Lung (tissue), 17 donors: ENCODE measurements at places on chromosomes 5 and 9. TPM values are rescaled to one million over a fixed set of nuclear protein-coding genes. Genes with fewer than 3 reads are reported as not detected.
A peak's percentile ranks its signal among the peaks of the same experiment; 100 is the strongest.

Gene ERAP2
- 4.9 TPM for total RNA-seq

Gene ARL14EPL
- not detected for total RNA-seq

Gene VCAN
- total RNA-seq = 276 TPM

Gene MRRF
- total RNA-seq = 31.9 TPM

Gene CDHR2
- total RNA-seq = 1.5 TPM

Gene SAPCD2
- 1.4 TPM for total RNA-seq

Gene IRGM
- not detected for total RNA-seq

Gene MTAP
- total RNA-seq = 31.5 TPM

Gene C6
- total RNA-seq = 22.7 TPM

Gene CTNND2
- total RNA-seq = 1.1 TPM

Gene MYMK
- not detected for total RNA-seq

Gene PCDHGA3
- total RNA-seq = 2.1 TPM

GRCh38 chr9:117927354-117927753 lies 223.2 kb downstream of the TLR4 start:
- H3K4me1 ChIP-seq = no peaks in the 10 kb centered on the region
- H3K27me3 ChIP-seq = no peaks in the 10 kb centered on the region
- H3K27ac ChIP-seq = no peak overlapping the region
- DNase-seq = no peak
- H3K36me3 ChIP-seq = no peaks in the 10 kb centered on the region
- no peak overlapping the region for H3K4me3 ChIP-seq

DNA sequence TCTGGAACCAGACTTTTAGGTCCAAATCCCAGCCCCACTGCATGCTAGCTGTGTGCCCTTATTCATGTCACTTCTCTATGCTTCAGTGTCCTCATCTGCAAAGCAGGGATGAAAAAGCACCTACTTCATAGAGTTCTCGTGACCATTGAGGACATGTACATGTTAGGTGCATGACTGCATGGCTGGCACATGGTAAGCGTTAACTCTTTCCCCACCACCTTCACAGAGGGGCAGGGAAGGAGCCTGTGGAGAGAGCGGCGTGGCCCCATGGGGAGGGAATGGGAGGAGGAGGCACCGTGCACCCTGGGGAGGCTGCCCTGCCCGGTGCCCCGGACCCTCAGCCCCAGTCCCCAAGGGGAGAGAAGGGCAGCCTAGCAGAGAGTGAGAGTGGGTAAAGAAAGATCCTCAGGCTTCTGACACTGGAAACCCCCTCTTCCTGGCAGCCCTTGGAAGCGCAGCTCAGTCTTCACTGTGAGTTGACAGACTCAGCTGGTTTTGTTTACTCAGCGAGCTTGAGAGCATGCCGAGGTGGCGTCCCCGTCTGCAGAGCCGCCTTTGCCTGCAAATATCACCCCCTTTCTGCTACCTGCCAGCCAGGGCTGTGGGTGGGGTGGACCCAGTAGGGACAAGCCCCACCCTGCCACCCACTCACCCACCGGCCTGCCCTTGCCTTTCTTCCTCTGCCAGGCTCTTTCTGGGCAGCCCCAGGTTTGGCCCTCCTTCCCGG lies 10.6 kb upstream of the ANGPTL2 start:
- no peaks in the 10 kb centered on the region for H3K27me3 ChIP-seq
- H3K4me1 ChIP-seq = peaks cover 11% of the 10 kb centered on the region
- DNase-seq = peak; percentile 87
- H3K27ac ChIP-seq = peak overlapping the region; percentile 35
- H3K36me3 ChIP-seq = no peaks in the 10 kb centered on the region
- H3K4me3 ChIP-seq = no peak overlapping the region

DNA sequence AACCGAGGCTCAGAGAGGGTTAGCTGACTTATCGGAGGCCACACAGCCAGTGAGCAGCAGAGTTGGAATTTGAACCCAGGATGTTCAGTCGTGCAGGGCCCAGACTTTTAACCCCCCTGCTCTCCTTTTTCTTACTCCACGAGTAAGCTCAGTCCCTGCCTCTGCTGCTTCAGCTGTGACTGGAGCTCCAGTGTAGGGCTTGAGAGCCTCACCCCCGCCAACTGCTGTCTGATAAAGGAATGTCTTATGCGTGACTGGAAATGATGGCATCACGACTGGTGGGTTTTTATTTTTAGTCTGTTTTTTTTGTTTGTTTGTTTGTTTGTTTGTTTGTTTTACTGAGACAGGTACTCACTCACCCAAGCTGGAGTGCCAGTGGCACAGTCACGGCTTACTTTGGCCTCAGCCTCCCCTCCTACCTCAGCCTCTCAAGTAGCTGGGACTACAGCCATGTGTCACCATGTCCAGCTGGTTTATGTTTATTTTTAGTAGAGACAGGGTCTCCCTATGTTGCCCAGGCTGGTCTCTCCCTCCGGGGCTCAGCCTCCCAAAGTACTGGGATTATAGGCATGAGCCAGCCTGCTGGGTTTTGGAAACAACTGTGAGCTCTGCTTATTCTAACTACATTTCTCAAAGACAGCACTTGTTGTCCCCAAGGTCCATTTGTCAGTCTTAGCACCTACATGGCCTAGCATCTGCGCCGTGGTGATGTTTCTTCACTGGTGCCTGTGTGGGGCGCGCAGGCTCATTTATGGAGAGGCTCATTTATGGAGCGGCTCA lies 52.5 kb upstream of the NCS1 start:
- no peaks in the 10 kb centered on the region for H3K27me3 ChIP-seq
- H3K4me3 ChIP-seq = no peak overlapping the region
- H3K36me3 ChIP-seq = peaks cover 4% of the 10 kb centered on the region
- H3K27ac ChIP-seq = no peak overlapping the region

DNA sequence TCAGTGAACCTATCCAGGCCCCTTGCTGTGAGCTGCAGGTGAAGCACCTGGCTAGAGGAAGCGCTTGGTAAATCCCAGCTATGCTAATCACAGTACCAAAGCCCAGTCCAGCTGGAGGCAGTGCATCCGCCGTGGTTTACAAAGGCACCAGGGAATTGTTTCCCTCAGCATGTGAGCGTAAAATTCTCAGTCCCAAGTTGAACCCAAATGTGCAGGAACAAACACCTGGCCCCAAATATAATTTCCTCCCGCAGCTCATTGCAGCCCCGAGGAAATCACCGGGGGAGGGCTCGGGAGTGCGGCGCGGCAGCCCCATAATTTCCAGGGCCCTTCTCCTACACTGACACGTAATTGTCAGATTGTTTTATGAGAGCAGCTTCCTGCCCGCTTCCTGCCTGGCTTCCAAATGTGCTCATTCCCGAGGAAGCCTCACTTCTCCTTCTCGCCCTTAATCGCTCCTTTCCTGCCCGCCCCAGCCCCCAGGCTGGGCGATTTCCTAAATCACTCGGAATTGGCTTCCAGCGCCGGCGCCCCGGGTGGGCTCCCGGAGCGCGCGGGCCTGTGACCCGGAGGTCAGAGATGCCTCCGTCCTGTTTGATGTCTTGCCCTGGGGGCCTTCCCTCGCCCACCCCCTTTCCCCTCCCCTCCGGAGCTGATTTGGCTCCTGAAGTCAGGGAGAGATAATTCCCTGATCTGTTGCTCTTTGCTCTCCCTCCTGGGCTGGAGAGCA lies 134.4 kb downstream of the FGF1 start:
- no peak overlapping the region for H3K4me3 ChIP-seq
- H3K4me1 ChIP-seq = peaks cover 8% of the 10 kb centered on the region
- H3K27me3 ChIP-seq = no peaks in the 10 kb centered on the region
- H3K27ac ChIP-seq = no peak overlapping the region

- no peaks in the 10 kb centered on the region for H3K4me1 ChIP-seq
- H3K4me3 ChIP-seq = no peak overlapping the region
- DNase-seq = no peak
- no peak overlapping the region for H3K27ac ChIP-seq
Measured at GRCh38 chr9:35367451-35367850, 122.5 kb upstream of the RUSC2 start.

DNA sequence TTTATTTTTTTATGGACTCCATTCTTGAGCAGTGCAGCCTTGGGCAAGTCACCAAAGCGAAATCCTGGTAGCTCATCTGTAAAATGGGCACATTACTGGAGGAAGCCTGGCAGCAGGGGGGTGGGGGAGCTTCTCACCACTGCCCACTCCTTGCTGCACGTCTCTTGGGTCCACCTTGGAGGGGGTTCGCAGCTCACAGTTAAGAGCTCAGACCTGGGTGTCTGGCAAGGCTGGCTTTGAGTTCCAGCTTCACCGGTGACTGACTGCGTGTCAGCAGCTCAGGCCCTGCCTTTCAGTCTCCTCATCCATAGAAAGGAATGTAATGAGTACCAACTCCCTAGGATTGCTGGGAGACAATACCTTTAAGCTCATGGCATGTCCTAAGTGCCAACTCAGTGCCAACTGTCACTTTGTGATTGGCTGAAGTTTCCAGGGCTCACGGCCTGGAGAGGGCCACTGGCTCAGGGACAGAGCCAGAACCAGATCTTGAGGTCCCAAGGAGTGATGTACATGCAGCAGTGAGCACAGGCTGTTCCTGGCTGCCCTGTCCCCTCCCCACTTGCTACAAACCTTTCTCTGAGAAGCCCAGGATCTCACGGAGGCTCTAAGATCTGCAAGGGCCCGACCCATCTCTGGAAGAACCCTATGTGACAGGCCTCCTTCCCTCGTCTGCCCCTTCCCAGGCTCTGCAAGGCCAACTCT lies 72.9 kb downstream of the C9orf50 start:
- no peaks in the 10 kb centered on the region for H3K36me3 ChIP-seq
- H3K27ac ChIP-seq = no peak overlapping the region
- H3K4me3 ChIP-seq = no peak overlapping the region
- H3K4me1 ChIP-seq = no peaks in the 10 kb centered on the region
- DNase-seq = no peak

GRCh38 chr5:154895606-154896561 lies 37.5 kb downstream of the CNOT8 start:
- peaks cover 60% of the 10 kb centered on the region for H3K36me3 ChIP-seq
- H3K27ac ChIP-seq = no peak overlapping the region
- no peaks in the 10 kb centered on the region for H3K4me1 ChIP-seq

DNA sequence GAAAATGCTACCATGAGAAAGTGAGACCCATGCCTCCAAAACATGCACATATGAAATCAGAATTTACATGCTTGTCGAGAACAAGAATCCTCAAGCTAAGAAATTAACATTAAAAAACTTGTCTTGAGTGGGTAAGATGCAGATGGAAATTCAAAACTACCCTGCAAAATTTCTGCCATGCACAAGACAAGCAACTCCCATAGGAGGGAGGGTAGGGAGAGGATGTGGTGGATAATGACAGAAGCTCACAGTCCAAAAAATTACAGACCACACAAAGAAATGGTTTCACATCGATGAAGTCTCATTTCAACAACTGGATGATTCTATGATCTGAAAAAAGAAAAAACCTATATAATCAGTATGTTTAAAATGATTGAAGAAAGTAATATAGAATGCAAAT lies 319.9 kb upstream of the PTGER4 start:
- H3K27ac ChIP-seq = no peak overlapping the region
- H3K4me3 ChIP-seq = no peak overlapping the region
- H3K36me3 ChIP-seq = no peaks in the 10 kb centered on the region
- no peaks in the 10 kb centered on the region for H3K4me1 ChIP-seq

GRCh38 chr5:73799401-73799972 lies 173.5 kb downstream of the ARHGEF28 start:
- no peak for DNase-seq
- H3K27me3 ChIP-seq = no peaks in the 10 kb centered on the region
- H3K4me1 ChIP-seq = no peaks in the 10 kb centered on the region
- no peak overlapping the region for H3K4me3 ChIP-seq
- no peaks in the 10 kb centered on the region for H3K36me3 ChIP-seq
- H3K27ac ChIP-seq = no peak overlapping the region

DNA sequence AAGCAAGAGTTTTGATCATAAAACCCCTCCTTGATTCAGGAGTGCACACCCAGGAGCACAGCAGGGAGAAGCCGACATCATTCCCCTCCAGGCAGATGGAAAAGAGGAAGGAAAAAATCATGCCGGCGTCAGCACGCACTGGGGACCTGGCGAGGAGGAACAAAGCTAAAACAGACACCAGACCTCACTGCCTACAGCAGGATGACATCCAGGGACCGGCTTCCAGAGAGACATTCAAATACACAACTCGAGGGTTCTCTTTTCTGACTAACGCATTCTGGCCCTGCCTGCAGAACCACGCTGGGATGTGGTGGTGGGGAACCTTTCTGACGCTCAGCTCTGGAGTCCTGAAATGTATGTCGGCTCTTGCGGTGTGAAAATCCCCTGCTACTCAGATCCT lies 2.7 kb downstream of the UBAC1 start:
- peaks cover 5% of the 10 kb centered on the region for H3K4me1 ChIP-seq
- no peak overlapping the region for H3K4me3 ChIP-seq
- no peaks in the 10 kb centered on the region for H3K27me3 ChIP-seq
- no peak for DNase-seq
- peaks cover 8% of the 10 kb centered on the region for H3K36me3 ChIP-seq
- H3K27ac ChIP-seq = no peak overlapping the region

GRCh38 chr5:65043843-65044359 lies 275.2 kb downstream of the CWC27 start:
- H3K4me3 ChIP-seq = no peak overlapping the region
- H3K27ac ChIP-seq = no peak overlapping the region
- no peaks in the 10 kb centered on the region for H3K27me3 ChIP-seq
- H3K36me3 ChIP-seq = no peaks in the 10 kb centered on the region
- peaks cover 2% of the 10 kb centered on the region for H3K4me1 ChIP-seq
- no peak for DNase-seq

- peaks cover 2% of the 10 kb centered on the region for H3K36me3 ChIP-seq
- no peak overlapping the region for H3K27ac ChIP-seq
Measured at GRCh38 chr5:34905564-34905963, 9.7 kb downstream of the RAD1 start.

GRCh38 chr9:92180669-92181181 lies 65.5 kb upstream of the SPTLC1 start:
- no peak overlapping the region for H3K4me3 ChIP-seq
- no peak for DNase-seq
- no peaks in the 10 kb centered on the region for H3K27me3 ChIP-seq
- H3K4me1 ChIP-seq = no peaks in the 10 kb centered on the region

DNA sequence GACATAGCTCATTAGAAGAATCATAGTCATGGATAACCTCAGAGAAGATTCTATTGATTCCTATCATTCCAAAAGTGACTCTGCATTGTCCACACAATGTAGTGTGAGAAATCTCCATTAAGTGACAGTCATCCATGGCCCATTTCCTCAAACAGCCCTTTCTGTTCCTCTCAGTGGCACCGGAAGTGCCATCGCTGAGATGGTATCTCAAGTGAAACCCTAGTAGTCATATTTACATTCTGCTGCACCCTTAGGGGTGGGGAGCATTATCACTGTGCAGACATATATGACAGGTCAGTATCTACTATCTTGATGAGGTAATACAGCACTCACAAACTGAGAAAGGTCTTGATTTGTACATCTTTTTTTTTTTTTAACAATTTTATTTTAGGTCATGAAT lies 55.4 kb upstream of the MIER3 start:
- no peaks in the 10 kb centered on the region for H3K4me1 ChIP-seq
- H3K27me3 ChIP-seq = no peaks in the 10 kb centered on the region
- no peak overlapping the region for H3K4me3 ChIP-seq
- H3K36me3 ChIP-seq = no peaks in the 10 kb centered on the region

- no peak overlapping the region for H3K27ac ChIP-seq
- DNase-seq = no peak
- no peaks in the 10 kb centered on the region for H3K27me3 ChIP-seq
- H3K36me3 ChIP-seq = no peaks in the 10 kb centered on the region
- H3K4me1 ChIP-seq = no peaks in the 10 kb centered on the region
- no peak overlapping the region for H3K4me3 ChIP-seq
Measured at GRCh38 chr5:162160401-162160800, 92.8 kb downstream of the GABRG2 start.

- no peak for DNase-seq
- H3K27me3 ChIP-seq = no peaks in the 10 kb centered on the region
- no peak overlapping the region for H3K27ac ChIP-seq
- peaks cover 5% of the 10 kb centered on the region for H3K4me1 ChIP-seq
Measured at GRCh38 chr5:8953016-8953415, 592.9 kb downstream of the SEMA5A start.

GRCh38 chr9:127452691-127453090 lies 1.4 kb downstream of the LRSAM1 start:
- peaks cover 40% of the 10 kb centered on the region for H3K36me3 ChIP-seq
- DNase-seq = peak; percentile 40
- no peaks in the 10 kb centered on the region for H3K27me3 ChIP-seq
- H3K27ac ChIP-seq = no peak overlapping the region
- no peak overlapping the region for H3K4me3 ChIP-seq
